ENCODE measurements at places on chromosomes 2 and 18. TPM values are rescaled to one million over a fixed set of nuclear protein-coding genes. Genes with fewer than 3 reads are reported as not detected.

IL1F10 gene
- not detected for total RNA-seq

STARD6 gene
- not detected for total RNA-seq

KATNAL2 gene
- 4.6 TPM for total RNA-seq

FER1L5 gene
- 0.60 TPM for total RNA-seq

CRYGC gene
- 1,741 TPM for total RNA-seq

POTEE gene
- total RNA-seq, result not detected

ATG16L1 gene
- total RNA-seq, result 49.8 TPM

DHRS9 gene
- total RNA-seq, result 2.3 TPM

DNAJC10 gene
- 80.4 TPM for total RNA-seq

CHMP3 gene
- 61.4 TPM for total RNA-seq

Data from camera-type eye (tissue), 1 donor.